Dermis blood vessel endothelial cell (primary cell): ENCODE measurements at places on chromosomes 5 and 9. TPM values are rescaled to one million over a fixed set of nuclear protein-coding genes. Genes with fewer than 3 reads are reported as not detected.

Gene AGTPBP1
- total RNA-seq, result 31.6 and 34.4 TPM in 2 replicates

Gene DIRAS2
- 0.34 and 1.0 TPM in 2 replicates for total RNA-seq

Gene SAXO1
- not detected in 2 replicates for total RNA-seq

Gene RNF183
- total RNA-seq, result not detected in 2 replicates

Gene AGXT2
- 0.05 TPM in 1 of 2 replicates, not detected in the other for total RNA-seq
